SW 1271 (cell line): ENCODE measurements at places on chromosomes 12 and 14.
A peak's percentile ranks its signal among the peaks of the same experiment; 100 is the strongest.

GRCh38 chr14:44168566-44168965 is 338.5 kb downstream of the FSCB start:
- no peak for DNase-seq

GRCh38 chr12:50185301-50185895 is 18.2 kb upstream of the CERS5 start:
- DNase-seq = no peak

- DNase-seq = no peak
Observed at GRCh38 chr14:89924268-89924667, 30.3 kb downstream of the EFCAB11 start.

DNA sequence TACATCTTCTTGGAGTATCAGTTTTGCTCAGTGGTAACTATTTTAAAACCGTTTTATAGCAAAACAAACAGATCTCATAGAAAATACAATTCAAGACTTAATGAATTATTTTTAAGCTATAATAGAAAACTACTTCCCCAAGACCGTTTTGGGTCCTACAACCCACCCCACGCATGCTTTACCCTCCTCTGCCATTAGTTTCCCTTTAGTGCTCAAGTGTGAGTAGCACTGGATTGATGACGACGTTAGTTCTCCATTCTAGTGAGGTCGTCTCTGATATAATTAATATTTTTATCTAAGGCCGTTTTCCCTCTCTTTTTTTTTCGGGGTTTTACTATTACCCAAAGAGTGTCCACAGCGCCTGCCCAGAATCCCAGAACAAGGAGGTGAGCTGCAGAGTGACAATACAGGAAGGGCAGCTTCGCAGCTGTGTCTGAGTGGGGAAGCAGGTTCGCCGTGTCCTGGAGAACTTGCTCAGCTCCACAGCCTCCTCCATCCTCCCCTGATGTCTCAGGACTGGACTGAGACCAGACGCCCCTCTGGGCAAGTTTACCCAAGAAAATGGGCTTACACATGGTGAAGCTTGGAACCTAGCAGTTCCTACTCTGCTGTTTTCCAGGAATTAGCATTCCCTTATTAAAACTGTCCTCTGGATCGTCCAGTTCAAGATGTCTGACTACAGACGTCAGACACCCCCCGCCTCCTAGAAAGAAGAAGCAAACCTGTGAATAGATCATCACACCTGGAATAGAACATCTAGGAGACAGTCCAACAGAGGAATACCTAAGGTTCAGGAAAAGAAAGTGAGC is 31.9 kb upstream of the MON2 start:
- no peak for DNase-seq

DNA sequence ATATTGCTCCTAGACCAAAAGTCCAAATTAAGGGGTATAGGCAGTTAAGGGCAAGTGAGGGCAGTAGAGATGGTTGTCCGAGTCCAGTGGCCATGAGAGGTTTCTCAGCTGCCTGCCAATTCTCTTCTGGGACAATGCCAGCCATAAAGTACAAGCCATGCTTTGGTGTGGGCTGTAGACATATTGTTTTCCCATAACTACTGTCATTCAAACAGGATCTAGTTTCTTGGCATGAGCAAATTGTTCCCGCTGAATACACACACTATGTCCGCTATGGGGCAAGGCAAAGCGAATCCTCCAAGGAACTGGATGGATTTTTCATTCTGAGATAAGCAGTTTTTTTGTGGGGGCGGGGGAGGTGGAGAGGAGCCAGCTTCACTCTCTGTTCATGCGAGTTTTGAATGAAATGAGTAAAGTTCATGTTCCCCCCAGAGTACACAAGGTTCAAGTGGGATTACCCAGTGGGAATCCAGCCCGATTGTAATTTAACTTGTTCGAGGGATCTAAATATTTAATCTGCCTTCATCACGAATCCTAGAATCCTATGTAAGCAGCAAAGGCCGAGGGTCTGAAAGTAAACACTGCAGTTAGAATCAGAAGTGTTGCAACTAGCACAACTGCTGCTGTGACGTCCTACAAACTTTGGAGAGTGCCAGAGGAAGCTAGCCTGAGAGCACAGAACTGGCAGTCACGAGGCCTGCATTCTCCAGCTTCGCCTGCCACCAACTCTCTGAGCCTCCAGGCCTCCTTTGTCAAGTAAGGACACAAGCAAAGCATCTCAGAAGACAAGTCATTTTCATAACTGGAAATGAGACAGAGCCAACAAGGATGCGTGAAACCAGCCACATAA is 137.0 kb downstream of the CRADD start:
- DNase-seq = no peak

DNA sequence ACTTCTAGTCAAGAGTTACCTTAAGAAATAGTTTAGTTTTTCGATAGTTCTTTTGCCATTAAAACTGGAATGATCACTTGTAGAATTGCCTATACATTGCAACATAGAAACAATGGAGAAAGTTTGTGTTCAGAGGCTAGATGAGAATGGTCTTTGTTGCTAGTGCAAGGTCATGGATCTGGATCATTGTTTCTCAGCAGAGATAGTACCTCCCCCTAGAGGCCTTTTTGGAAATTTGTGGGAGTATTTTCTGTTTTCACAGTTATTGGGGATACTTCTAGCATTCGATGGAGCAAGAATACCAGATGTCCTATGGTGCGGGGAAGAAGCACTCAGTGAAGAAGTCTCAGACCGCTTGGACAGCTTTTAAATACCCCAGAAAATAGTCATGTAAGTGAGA is 138.8 kb upstream of the HMGA2 start:
- peak; percentile 66 for DNase-seq

DNA sequence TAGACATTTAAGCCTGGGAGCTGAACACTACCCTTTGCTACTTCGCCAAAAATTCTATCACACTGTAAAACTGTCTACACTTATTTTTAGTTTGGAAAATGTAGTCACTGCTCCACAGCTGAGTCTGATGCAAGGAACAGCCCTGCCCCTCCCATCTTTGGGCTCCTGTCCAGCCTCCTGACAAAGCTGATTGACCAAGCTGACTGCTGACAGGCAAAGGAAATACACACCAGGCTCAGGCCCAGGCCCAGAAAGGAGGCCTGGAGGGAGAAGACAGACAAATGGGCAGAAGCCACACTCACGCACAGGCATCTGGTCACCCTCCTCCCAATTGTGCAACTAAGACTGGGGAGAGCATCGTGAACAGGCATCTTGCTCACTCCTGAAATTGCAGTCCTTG is 55.3 kb downstream of the ISCA2 start:
- DNase-seq = no peak

GRCh38 chr12:123457980-123458779 is at the start of gene SNRNP35:
SNRNP35 (plus strand) TSS chr12:123458139; CDS start chr12:123465541, 7,402 bp downstream.
- peak; percentile 80 for DNase-seq

DNA sequence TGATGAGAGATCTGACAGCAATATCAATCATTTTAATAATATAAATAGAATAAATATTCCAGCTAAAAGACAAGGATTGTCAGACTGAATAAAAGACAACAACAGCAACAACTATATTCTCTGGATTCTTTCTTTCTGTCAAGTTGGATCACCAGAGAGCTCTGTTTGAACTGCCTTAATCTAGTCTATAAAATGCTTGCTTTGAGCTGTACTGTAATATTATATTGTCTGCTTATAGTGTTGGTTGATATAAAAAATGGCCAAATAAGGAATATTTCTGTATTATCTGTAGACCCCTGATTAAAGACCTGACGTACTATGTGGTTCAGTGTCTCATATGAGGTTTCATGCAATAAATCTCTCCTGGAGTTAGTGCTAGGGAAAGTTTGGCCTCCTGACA is 46.3 kb upstream of the CSRP2 start:
- DNase-seq = no peak

- no peak for DNase-seq
Observed at GRCh38 chr14:51073731-51074130, 21.2 kb downstream of the TRIM9 start.
